ENCODE measurements at places on chromosomes 2 and 18.

DNA sequence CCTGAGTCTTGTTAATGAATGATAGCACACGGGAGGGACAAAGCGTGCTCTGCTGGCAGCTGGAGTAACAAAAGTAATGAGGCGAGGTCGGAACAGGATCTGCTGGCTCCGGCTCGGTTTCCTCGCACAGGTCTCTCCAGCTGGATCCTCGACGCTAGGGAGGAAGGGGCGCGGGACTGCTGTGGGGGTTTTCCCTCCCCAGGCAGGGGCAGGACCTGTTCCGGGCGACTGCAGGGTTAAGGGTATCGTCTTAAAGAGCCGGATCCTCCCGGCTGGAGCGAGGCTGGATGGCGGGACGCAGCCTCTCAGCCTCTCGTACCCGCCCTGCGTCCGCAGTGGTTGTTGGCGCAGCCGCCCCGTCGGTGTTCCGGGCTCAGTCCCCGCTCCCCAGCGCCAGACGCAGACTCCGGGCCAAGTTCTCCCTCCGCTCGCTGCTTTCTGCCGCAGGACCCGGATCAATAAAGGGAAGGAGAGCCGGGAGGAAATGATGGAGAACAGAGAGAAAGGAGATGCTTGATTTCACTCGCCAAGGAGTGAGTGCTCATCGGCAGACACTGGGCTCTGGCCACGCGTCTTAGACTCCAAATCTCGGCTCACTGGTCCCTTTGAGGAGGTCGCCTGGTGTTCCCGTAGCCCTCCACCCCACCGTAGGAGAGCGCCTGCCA is 1.1 kb upstream of the LIPG start:
- no peak for DNase-seq

GRCh38 chr2:240905176-240905781 is 857 bp upstream of the CROCC2 start:
- no peak for DNase-seq

DNA sequence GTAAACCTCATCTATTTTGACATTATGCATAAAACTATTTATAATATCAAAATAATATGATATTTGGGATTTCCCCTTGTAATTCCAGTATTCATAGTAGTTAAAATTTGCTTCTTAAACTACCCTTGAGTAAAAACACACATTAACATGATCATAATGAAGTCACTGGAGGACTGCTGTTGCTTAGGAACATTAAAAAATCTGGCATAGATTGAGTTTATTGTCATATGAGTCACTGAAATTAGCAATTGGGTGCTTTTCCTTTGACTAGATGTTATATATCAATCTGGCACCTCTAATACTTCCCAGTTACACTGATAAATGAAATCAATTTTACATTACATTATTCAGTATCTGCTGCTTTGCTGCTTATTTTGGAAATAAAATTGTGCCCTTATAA is 57.0 kb upstream of the ZC3H15 start:
- no peak for DNase-seq

DNA sequence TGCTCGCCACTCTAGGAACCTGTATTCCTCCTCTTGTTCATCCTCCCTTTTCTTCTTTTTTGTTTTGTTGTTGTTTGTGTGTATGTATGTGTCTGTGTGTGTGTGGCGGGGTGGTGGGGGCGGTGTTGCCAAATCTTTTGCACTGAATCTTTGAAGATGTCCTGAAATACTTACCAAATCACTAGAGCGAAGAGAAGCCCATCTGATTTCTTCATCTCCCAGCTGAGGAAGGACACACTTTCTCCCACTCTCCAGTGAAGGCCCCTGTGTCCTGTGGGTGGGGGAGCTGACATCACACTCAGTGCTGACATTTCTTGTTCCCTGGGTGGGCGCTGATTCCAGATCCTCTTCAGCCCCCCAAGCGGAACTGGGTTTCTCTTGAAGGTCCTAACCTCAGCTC is 74.5 kb downstream of the NEDD4L start:
- DNase-seq: no peak

DNA sequence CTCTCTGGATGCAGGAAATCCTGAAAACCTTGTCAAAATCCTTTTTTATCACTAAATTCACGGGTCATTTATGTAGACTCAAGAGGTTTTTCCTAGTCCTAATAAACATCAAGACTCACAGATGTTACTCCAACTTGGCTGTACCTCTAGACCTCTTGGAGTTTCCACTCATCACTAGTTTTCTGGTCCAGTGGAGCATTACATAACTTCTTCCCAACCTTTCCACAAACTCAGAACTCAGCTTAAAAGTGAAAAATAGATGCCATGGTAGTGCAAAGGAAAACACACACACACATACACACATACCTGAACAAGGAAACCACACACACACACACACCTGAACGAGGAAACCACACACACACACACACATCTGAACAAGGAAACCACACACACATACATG is 807.2 kb downstream of the LRP1B start:
- DNase-seq: no peak

- DNase-seq: no peak
These were observed 304.7 kb downstream of the PTPRM start for GRCh38 chr18:7871560-7872456.

DNA sequence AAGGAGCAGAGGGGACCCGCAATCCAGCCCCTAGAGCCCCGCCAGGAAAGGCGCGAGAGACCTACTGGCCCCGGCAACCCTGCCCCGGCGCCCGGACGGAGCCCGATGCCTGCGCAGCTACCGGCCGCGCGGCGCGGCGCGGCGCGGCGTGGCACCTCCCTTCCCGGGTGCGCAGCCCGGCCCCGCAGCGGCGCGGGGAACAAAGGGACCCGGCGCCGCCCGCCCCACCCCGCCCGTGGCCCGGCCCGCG is 307 bp downstream of the CDH2 start:
- no peak for DNase-seq

- no peak for DNase-seq
These were observed 95.0 kb downstream of the PRPF40A start for GRCh38 chr2:152622219-152622618.

DNA sequence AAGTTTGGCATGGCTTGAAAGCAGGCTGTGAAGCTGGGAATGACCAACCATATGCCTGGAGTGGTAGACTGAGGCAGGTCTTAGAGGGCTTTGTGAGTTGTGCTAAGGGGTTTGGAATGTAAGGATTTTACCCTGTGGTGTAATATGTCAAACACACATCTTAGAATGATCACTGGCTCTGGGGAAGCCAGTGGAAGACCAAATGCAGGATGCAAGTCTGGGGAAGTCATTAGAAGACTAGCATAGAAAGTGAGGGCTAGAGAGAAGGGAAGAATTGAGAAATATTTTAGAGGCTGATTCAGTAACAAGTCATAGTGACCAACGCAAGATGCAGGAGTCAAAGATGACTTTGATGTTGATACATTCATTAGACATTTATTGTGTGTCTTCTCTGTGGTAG is 3.5 kb upstream of the FHOD3 start:
- no peak for DNase-seq

- DNase-seq: no peak
These were observed 123.4 kb downstream of the LAMA1 start for GRCh38 chr18:6994056-6994770.

DNA sequence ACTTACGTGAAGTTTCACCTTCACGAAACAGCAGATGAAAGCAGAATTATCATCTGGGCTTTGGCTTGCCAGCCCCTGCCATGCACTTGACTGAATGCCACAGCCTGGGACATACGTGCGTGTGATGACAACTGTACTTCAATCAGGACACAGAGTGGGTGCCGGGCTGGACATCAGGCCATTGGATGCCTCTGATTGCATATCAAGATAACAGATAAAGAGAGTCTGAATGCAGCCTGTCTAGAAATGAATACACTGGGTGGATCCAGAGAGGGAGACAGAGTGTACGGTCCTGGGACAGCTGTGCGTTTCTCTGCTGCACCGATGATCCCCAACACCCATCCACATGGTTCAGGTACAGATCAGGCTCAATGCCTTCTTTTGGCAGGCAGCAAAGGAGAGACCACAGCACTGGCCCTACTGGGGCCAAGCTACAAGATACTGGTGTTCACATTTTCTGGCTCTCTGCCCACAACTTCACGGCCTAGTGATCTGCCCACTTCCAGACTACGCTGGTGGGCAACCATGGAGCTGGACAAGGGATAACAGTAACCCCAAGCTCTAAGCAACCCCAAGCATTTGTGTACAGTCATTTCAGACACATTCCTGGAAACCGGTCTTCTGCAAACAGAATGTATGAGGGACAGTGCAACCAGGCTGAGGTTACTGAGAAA is 35.6 kb downstream of the FBLN7 start:
- DNase-seq: no peak

DNA sequence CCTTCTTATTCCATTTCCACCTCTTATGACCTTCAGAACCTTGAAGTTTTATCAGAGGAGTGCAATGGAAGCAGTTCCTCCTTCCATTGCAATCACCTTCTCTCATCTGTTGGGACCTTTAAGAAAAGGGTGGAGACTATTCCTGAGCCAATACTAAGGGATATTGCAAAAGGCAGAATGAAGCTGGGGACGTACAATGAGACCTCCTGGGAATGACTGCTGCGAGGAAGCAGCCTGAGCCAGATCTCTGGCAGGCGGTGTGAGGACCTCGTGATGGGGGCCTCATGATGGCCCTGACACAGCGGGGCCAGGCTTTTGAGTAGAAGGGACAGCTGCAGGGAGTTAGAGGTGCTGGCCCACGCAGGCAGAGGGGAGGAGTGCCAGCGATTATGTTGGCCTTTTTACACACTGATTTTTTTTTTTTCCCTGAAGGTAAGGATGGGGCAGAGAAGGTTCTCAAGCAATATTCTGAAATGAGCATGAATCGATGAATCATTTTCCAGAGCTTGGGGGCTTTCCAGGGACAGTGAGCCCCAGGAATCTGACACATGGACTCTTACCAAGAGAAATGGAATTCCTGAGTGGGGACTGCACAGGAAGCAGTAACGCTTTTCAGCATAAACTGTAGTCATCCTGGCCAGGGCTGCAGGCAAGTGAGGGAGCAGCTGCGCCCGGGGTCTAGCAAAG is 40.0 kb upstream of the LAPTM4A start:
- DNase-seq: peak; percentile 85
